Liver (tissue), 10 donors: ENCODE measurements at places on chromosomes 16 and 17.

DNA sequence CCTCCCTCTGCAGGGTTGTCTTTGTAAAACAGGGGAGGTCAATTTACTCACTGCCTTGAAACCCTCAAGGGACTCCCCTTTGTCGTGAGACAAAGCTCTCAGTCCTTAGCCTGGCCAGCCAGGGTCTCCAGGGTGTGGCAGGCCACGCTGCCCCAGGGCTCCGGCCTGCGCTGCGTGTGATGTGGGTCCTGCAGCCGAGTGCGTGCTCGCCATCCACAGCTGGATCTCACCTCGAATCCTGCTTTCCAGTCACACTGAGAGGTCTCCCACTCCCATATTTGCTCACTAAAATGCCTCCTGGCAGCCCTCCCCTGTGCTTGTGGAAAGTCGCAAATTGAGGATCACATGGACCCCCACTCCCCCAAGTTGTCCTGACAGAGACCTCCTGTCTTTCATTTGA, 10.0 kb upstream of the CLEC18C start:
- DNase-seq: no peak

DNA sequence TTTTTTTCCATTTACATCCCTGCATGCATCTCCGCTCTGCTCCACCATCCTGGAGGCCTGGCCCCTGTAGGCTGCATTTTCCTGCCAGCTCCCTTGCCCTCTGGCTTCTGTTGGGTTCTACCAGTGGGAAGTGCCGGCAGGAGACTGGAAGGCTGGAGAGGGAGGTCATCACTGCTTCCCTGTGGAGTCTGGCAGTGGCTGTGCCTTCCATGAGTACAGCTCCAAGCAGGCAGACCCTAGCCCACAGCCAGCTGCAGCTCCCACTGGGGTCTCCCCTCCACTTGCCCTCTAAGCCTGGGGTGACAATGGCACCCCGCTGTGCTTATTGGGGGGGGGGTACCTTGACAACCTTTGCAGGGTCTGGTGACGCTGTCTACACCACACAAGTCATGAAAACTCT, 37.3 kb downstream of the MMP15 start:
- no peak for DNase-seq

- no peak for DNase-seq
Observed at GRCh38 chr17:19978805-19979211, 1.2 kb upstream of the AKAP10 start.

GRCh38 chr17:10993126-10993525, 155.2 kb upstream of the PIRT start:
- DNase-seq: no peak

- DNase-seq: no peak
Observed at GRCh38 chr17:73643001-73643851, 1.0 kb downstream of the SDK2 start.

GRCh38 chr17:39651923-39652586, 13.1 kb upstream of the TCAP start:
- no peak for DNase-seq

DNA sequence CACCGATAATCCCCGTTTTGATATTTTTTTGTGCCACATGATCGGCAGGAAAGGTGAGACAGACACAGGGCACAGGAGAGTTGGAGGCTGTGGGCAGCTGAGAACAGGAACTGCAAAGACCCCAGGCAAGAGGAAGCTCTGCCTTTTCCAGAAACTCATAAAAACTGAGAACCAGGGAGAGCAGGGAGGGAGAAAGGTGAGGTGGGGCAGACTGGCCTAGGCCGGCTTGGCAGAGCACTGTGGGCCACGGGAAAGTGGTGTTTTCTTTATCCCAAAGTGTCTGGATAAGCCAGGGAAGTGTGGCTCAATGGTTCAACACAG, 11.8 kb upstream of the AXIN2 start:
- no peak for DNase-seq

DNA sequence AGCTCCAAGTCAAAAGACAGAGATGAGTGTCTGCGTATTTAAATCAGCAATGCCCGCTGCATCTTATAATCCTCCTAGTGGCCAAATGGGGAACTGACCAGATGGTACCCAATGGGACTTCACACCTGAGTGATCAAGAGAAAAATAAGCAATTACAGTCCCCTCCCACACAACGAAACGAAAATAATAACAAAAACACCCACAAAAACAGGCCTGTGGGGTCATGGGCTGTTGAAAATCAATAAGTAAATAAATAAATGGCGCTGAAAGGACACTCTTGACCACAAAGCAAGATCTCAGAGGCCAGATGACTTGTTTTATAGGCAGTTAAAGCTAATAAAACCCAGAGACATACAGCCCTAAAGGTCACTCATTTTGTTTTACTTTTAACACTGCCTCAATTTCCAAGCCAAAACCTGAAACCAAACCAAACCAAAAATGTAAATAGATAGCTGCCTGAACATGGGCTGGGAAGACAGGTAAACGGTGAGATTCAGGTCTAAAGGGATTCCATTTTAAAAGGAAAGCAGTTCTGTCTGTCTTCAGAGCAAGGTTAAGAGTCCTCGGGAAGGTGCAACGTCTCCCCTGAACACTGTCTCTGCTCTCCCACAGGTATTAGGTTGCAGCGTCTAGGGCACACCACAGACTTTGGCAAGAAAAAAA, 1.3 kb downstream of the ZNF821 start:
- DNase-seq: peak; percentile 71

DNA sequence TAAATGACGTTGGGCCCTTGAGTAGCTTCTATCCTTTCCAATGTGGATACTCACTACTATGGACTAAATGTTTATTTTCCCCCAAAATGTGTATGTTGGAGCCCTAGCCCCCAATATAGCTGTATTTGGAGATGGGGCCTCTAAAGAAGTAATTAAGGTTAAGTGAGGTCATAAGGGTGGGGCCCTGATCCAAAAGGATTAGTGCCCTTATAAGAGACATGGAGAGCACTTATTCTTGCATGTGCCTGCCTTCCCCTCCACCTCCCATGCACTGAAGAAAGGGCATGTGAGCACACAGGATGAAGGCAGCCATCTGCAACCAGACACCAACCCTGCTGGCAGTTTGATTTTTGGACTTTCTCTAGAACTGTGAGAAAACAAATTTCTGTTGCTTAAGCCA, 115.7 kb upstream of the MED13 start:
- no peak for DNase-seq

GRCh38 chr16:3599922-3600321, 11.5 kb downstream of the SLX4 start:
- DNase-seq: no peak

- DNase-seq: no peak
Observed at GRCh38 chr16:90044111-90044551, 24.9 kb upstream of the DBNDD1 start.

GRCh38 chr17:82201498-82201910, 11.1 kb downstream of the CCDC57 start:
- no peak for DNase-seq

- peak; percentile 98 for DNase-seq
Observed at GRCh38 chr17:7023576-7024401, 939 bp downstream of the BCL6B start.

- no peak for DNase-seq
Observed at GRCh38 chr17:73803964-73804435, 159.8 kb upstream of the SDK2 start.

DNA sequence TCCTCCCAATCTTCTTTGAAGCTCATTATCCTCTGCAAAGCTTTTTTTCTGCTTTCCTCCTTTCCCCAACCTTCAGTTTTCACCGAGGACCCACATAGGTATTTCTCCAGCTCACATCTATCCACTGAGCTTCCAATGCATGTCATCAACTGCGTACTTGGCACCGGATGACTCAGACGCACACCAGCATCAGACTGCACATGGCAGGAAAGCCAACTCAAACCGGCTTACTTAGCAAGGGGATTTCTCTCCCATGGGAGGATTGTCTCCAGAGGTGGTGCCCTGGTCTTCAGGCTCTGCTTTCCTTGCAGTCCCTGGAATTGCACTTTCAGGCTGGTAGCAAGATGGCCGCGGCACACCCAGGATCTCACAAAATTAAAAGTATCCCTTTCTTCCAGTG, 1.7 kb upstream of the AKTIP start:
- no peak for DNase-seq

DNA sequence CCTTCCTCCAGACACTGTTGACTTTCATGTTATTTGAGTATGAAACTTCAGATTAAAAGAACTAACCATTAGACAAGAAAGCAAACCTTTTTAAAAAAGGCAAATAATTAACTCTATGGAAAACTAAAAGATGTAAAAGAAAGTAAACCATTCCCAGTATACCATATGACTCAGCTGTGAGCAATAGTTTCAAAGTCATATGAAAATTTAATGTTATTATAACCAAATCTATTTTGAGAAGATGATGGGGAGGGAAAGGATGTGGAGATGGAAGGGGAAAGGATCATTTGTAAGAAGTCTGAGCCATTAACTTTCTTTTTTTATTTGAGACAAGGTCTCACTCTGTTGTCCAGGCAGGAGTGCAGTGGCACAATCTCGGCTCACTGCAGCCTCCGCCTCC, 131.8 kb downstream of the IRX5 start:
- DNase-seq: no peak

DNA sequence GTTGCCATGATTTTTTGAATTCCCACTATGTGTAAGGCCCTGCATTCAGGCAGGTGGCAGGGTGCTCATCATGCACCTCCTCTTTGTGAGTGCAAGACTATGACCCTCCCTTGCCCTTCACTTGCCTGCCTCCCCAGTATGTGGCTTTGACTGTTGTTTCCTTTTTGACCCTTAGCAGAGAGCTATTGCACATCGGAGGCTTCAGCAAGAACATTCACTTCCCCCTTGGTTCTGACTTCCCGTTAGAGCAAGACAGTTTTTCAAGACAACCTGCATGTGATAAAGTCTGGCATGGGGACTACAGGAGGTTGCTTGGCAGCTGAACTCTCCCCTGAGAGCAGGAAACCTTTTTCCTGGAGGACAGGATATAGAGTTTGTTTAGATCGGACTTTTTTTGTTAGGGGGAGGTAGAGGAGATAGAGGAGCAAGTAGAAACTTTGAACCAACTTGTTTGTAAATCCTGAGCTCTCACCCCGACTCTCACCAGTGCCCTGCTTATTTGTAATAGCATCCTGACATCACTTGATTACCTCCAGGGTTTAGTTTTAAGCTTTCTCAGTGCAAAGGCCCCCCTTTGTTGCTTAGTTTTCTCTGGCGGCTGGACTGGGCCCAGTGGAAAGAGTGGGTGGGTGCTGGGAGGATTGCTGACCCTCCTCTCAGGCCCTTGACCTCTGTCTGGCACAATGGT, 34.3 kb downstream of the LIMD2 start:
- DNase-seq: no peak

- no peak for DNase-seq
Observed at GRCh38 chr17:9443811-9444210, 131.8 kb downstream of the STX8 start.

DNA sequence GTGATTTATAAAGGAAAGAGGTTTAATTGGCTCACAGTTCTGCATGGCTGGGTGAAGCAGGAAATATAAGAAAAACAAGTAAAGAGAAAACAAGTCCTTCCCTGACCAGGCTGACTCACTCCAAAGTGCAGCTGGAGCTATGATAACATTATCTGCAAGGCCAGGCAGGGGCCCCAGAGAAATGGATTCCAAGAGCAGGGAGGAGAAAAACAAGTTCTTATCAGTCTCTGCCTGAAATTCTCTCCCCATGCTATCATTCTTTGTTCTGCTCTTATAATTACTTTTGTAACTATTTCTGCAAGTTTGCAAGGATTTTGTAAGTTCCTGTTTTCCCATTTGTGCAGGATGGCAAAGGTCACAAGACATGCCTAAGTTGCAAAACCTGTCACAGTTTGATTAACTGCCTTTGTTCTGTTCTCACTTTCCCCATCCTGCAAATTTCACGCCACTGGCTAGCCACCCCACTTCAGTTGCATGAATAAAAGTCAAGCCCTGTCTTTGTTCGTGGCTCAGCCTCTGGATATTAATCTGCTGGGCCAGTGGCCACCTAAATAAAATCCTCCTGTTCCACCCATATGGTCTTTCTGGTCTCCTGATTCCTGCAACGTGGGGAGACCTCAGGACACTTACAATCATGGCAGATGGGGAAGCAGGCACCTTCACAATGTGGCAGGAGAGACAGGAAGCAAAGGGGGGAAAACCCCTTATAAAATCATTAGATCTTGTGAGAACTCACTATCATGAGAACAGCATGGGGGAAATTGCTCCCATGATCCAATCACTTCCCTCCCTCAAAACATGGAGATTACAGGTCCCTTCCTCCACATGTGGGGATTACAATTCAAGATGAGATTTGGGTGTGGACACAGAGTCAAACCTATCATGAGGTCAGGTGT, 13.1 kb downstream of the ABCA9 start:
- DNase-seq: peak; percentile 48

- DNase-seq: no peak
Observed at GRCh38 chr16:88062341-88063210, 111.3 kb downstream of the BANP start.

GRCh38 chr17:67549820-67550219, 167.9 kb upstream of the NOL11 start:
- DNase-seq: no peak

DNA sequence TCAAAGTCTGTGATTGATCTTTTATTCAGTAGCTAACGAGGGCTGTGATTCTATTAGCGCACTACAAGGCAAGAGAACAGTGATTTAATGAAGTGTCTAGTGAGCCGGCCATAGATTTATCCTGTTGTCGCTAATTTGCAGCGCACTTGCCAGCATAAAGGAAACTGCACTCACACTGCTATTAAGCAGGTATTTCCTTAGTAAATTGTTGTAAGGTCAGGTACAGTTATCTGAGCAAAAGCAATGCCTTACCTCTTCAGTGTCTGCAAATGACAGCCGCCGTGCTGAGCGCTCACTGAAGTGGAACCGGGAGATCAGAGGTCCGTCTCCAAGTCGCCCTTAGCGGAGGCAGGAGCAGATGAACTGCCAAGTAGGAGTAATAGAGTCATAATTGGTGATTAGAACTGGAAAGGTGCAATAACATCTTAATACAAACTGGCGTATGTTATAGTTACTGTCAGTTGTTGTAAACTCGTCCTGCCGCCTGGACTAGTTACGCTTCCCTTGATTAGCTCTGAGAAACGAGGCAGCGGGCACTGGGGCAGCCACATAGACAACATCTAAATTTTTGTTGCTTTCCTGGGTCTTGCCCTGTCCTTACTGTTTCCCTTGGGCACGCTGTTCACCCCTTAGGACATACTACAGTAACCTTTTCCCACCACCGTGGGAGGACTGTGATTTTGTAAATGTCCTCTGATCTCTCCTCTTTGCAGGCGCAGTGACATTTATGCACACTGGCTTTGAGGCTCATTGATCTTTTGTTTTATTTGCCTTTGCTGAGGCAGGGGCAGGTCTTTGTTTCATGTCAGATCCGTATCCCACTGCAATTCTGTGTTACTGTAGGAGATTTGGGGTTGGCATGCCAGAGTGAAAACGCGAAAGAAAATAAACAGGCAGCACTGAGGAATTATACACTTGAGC, 363.1 kb downstream of the WWOX start:
- DNase-seq: no peak

GRCh38 chr16:3355589-3355988, at the start of gene OR2C1:
TSS of gene OR2C1 (plus strand) at chr16:3355889. CDS start at chr16:3355941, 52 bp downstream.
- no peak for DNase-seq

- DNase-seq: no peak
Observed at GRCh38 chr17:73566905-73567782, 77.1 kb downstream of the SDK2 start.

GRCh38 chr16:28492511-28492910, 637 bp upstream of the CLN3 start:
- no peak for DNase-seq

- DNase-seq: no peak
Observed at GRCh38 chr17:74387365-74388218, 20.3 kb downstream of the GPR142 start.
